ENCODE measurements at places on chromosomes 12 and 14. TPM values are rescaled to one million over a fixed set of nuclear protein-coding genes. Genes with fewer than 3 reads are reported as not detected.

TAS2R30 gene
- 3.9 TPM for total RNA-seq

KRT86 gene
- total RNA-seq: not detected

GRCh38 chr14:34843011-34843554 lies 32.1 kb downstream of the BAZ1A start:
- DNase-seq: peak; percentile 57

- DNase-seq: no peak
Observed at GRCh38 chr12:19480459-19480858, 41.2 kb downstream of the AEBP2 start.

- no peak for DNase-seq
Observed at GRCh38 chr12:21627924-21628323, 23.3 kb upstream of the GYS2 start.

GRCh38 chr12:81300454-81300853 lies 222.6 kb downstream of the ACSS3 start:
- no peak for DNase-seq

- no peak for DNase-seq
Observed at GRCh38 chr14:105943973-105944602, 417.7 kb downstream of the TMEM121 start.

- DNase-seq: peak; percentile 3
Observed at GRCh38 chr12:107560165-107560898, 125.3 kb upstream of the PWP1 start.
